ENCODE measurements at places on chromosomes 4 and X.

- no peak for DNase-seq
These were observed 45.4 kb upstream of the NFKB1 start for GRCh38 chr4:102455750-102456149.

DNA sequence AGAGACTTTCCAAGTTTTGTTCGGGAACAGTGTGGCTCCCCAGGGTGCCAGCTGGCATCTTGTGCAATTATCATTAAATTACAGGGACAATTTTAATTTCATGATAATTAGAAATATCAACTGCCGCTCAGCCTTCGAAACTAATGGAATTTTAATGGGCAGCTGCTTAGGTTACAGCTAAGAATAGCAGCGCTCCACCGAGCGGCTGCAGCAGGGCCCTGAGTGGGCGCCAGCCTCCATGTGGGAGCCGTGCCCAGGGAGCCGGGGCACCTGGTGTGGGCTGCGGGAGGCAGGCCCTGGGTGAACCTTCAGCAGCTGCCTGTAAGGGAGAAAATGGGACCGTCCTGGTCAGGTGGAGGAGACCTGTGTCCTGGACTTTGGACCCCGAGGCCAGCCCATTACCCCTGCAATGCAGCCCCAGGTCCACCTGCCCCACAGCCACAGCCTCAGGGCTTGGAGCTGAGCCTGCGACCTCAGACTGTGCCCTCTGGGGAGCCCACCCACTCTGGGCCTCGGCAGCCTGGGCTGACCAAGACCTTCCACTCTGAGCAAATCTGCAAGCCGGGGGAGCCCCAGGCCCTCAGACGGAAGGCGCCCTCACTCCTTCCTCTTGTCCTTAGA lies 21.1 kb downstream of the MSANTD1 start:
- DNase-seq = no peak

DNA sequence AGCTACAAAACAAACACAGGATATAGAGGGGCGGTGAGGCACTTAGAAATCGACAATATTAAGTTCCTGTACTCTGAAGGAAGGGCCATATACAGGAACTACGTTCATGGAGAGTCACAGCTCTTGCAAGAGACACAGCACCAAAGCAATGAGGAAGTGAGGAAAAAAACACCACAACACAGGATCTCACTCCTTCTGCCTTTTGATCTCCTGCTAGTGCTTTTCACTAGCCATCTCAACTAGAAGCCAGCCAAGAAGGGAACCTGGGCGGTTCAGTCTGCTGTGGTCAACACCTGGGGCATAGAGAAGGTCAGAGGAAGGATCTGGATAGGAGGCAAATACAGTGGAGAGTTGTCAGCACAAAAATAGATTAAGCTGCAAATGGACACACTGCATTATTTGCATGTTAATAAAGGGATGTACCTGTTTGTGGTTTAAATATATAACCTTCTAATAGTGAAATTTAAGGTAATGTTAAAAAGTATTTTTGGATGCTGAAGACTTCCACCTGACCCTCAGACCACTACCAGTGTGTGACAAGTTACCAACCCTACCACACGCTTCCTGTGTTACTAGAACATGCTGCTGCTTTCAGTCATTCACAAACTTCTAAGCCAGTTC lies 104.6 kb downstream of the DTHD1 start:
- DNase-seq = no peak

- DNase-seq = no peak
These were observed 341.8 kb upstream of the GALNT7 start for GRCh38 chr4:172826861-172827260.

DNA sequence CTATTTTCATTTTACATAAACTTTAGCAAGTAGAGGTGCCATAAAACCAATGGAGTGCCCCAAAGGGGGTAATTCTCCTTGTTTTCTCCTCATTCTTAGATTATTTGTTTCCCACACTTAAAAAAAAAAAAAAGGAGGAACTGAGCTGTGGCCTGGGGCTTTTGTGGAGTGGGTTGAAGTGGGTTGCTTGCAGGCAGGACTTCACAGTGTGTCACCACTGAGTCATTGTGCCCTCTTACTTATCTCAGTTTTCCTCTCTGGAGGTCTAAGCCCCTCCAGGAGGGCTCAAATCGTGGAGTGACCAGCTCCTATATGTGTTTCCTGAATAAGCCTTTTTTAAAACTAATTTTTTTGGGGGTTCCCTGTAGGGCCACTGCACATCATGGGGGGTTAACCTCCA lies 69.0 kb downstream of the SLC16A2 start:
- DNase-seq = no peak

- no peak for DNase-seq
These were observed 8.3 kb downstream of the SRPX2 start for GRCh38 chrX:100652266-100652665.

GRCh38 chrX:10157032-10157341 lies 212 bp downstream of the CLCN4 start:
- no peak for DNase-seq

- no peak for DNase-seq
These were observed 362.6 kb upstream of the MAGEB2 start for GRCh38 chrX:29852767-29853166.

GRCh38 chrX:20461002-20461401 lies 194.3 kb upstream of the RPS6KA3 start:
- DNase-seq = no peak

DNA sequence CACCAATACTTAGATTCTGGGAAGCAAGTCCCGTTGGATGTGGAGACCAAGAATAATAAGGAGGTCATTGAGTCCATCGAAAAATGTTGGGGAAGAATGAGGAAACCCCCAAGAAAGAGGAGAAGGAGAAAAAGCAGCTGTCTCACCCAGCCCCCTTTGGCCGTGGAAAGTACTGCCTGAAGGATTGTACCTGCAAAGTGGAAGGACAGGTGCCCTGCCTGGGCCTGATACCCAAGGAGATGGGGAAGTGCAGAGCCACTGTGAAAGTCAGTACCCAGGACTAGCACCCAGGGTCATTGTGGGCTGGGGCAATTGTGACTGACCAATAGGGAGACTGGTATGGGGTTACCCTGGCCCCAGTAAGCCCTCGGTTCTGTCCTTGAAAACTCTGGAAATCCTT lies 13.8 kb upstream of the CFAP299 start:
- no peak for DNase-seq

DNA sequence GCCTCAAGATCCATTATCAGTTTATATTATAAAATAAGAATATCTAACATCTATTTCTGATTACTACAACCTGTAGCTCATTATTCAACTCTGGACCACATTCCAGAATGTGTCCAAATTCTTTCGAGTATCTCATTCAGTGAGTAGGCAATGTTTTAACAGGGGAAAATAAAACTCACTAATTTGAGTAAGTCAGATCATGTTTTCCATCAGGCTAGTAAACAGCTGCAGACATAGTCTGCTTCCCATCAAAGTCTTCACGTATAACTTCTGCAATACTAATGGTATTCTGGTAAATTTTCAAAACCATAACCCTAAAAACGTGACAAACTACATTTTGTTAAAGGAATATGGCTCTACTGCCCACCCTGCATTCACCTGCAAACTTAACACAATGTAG lies 31.8 kb downstream of the TBCK start:
- DNase-seq = no peak
